Stimulated activated CD8-positive, alpha-beta memory T cell treated with anti-CD3 and anti-CD28 coated beads, Interleukin-4, amount 100 ng/mL, for 1 hour (primary cell): ENCODE measurements at places on chromosomes 6 and 20.

DNA sequence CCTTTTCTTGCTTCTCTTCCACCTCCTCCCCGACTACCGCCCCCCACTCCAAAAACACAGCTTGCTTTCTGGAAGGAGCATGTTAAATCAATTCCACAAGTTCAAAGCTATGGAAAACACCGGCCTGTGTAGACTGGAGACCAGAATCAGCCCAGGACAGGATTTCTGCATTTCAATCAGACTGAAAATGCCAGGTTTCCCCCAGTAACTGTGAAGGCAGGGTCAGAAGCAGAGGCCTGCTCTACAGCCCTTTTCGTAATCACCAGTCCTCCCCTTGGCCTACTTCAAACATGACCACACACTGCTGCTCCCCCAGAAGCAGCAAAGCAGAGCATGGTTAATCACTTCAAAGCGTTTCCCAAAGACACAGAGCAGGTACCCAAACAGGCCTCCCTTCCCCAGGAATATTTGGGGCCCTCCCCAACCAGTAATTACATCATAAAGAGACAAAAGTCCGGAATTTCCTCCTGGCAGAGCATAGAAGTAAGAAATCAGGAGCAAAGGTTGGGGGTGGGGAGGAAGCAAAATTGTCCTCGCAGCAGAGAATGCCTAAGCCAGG is 38.4 kb downstream of the ZMYND8 start:
- DNase-seq: no peak

DNA sequence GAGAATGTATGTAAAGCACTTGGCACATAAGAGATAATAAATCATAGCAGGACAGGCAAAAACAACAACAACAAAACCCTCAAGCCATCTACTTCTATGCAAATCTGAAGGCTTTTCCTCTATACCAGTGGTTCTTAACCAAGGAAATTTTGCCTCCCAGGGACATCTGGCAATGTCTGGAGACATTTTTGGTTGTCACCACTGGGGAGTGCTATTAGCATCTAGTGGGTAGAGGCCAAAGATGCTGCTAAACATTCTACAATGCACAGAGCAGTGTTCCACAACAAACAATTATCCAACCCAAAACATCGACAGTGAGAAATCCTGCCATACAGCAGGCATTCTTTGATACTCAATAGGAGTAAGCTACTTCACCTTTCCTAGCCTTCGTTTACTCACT is 28.2 kb downstream of the NDRG3 start:
- no peak for DNase-seq

DNA sequence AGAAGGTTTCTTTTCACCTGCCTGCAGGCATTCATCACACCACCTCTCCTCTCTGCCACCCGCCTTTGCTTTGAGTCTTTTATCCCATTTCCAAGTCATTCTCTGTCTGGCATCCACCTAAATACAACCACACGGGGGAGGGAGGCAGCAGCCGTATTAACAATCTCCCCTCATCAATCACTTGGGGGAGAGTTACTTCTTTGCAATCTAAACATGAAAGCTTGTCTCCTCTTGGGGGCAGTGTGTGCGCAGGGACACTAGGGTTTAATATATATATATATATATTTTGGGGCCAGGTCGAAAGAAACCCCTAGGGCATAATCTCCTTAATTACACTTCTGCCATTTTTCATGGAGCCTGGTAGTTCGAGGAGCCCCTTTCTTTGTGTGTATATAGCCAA is 214.5 kb downstream of the TSHZ2 start:
- no peak for DNase-seq

DNA sequence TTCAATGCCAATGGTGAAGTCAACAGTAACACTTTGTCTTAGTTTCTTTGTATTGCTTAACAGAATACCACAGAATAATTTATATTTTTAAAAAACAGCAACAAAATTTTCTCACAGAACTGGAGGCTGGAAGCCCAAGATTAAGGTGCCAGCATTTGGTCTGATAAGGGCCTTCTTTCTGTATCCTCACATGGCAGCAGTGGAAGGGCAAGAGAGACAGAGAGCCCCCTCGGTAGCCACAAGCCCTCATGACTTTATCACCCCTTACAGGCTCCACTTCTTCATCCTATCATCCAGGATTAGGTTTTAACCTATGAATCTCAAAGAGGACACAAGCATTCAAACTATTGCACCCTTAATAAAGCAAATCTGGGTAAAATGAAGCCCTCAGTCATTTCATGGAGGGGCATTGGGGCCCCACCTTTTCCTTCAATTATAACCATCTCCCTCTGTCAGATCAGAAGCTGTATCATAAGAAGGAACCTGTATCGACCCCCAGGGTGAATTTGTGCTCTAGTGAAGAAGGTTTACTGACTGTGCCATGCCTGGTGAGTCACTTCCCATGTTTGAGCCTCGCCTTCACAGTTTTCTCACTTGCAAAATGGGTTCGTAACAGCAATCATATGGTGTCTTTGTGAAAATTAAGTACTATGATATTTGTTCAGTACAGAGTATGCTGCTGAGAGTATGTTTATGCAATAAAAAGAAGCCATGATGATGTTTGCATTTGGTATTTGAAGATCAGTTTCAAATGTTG is 178.2 kb downstream of the LRFN2 start:
- no peak for DNase-seq

DNA sequence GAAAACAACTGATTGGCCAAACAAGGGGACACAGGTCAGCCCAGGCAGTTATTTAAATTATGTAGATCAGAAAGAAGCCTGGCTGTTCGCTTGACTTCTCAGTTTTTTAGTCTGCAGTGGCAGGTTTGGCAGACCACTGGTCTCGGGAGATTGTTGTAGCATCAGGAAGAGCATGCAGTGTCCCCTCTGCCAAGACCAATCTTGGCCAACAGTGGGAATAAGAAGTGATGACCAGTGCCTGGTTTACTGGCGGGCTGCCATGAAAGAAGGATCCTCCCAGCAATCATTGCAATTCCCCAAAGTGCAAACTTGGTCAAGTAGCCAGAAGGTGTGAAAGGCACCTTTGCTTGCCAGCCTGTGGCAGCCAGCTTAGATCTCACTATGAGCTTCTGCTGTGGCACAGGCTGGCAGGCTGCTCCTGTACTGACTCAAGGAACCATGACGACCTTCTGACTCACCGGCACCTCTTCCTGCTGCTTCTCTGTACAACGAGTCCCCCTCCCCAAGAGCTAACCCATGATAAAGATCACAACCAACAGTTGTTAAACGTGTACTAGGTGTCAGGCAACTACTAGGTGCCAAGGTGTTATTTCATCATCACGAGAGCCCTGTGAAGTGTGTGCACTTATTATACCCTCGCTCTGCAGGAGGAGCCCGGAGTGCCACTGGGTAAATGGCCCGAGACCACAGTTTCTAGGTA is 76.8 kb upstream of the DUSP22 start:
- no peak for DNase-seq

- DNase-seq: no peak
These were observed 157.2 kb downstream of the CDH26 start for GRCh38 chr20:60115451-60115850.

DNA sequence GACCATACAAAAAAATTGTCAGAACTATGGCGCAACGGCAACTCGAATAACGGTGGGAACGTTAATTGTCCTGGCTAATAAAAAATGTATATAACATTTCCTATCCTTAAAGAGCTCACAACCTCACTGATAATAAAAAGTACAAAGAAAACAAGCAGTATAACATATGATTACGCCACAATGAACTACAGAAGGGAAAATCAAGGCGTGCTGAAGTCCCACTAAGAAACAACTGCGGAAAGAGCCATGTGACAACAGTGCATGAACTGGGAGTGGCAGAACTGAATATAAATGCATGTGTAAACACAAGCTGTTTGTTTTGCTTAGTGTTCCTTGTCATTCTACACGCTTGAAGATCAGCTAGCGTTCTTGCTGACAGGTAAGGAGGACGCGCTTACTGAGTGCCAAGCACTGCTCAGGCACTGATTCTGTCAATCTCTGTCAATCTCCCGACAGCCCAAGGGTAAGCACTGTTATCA is 466 bp upstream of the PSMB1 start:
- no peak for DNase-seq

DNA sequence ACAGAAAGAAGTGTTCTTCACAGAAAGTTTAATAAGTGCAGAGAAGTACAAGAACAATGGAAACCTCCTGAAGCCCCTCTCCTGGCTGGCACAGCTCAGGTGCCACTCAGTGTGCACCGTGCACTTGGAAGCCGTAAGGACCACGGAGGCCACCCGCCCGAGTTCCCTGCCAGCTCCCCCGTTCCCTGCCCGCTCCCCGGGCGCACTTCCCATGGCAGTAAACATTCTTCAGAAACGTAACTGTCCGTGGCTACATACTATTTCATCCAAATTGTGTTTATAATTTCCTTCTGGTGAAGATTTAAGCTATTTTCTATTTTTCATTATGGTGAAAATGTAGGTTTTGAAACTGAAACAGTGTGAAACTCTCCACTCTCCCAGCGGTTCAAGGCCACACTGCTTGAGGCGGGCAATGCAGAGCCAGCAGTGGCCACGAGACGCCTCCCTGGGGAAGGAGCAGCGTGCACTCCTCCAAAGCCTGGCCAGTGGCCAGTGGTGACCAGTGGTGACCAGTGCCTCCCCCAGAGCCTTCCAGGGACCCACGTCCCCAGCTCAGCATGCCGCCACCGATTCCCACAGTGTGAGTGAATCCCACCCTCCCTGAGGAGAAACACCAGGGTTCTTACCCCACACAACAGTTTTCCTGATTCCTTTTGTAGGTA is 46.4 kb downstream of the TAF4 start:
- no peak for DNase-seq

GRCh38 chr6:126665551-126665950 is 325.6 kb downstream of the CENPW start:
- DNase-seq: no peak

- no peak for DNase-seq
These were observed 141.5 kb upstream of the PDE7B start for GRCh38 chr6:135710042-135710441.

DNA sequence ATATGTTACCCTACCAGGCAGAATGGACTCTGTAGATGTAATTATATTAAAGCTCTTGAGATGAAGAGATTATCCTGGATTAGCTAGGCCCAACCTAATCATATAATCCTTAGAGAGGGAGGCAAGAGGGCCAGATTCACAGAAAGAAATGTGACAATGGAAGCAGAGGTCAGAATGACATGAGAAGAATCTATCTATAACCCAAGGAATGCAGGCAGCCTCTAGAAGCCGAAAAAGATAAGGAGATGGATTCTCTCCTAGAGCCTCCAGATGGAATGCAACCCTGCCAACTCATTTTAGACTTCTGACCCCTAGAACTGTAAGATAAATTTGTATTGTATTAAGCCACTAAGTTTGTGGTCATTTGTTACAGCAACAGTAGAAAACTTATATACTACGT is 12.3 kb downstream of the PXT1 start:
- DNase-seq: no peak

GRCh38 chr6:25930532-25931410 is at the start of gene SLC17A2:
SLC17A2 (minus strand) TSS chr6:25930691; CDS start chr6:25925796, 4,895 bp downstream.
- no peak for DNase-seq

DNA sequence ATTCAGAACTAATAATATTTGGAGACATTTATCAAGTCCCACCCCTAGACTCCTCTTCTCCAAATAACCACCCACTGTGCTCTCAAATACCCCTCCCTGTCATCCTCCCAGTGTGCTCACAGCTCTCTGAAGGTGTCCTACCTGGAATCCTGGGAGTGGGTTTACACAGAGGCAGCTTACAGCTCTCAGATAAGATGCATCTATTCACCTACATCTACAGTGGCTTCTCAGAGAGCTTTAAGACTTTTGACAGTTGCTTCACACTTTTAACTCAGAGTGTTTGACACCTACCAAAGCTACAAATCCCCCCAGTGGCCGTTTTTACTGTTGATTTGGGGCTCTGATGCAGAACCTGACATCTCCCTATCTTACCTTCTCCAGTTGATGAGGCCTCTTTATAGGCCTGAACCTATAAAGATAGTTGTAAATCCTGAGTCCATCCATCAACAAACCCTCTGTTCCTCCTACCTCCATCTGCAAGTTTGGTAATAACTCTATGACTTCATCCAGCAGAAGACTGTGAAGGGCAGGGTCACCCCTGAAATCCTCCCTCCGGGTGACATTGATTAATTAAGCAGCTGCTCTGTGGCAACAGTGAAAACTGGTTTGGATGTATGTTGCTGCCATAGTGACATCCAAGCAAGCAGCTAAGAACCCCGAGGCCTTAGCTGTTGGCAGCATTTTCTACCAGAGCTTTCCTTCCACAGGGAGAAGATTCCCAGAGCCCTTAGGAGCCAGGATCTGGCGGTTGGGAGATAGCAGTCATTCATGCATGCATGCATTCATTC is 226.1 kb upstream of the RREB1 start:
- no peak for DNase-seq

- DNase-seq: no peak
These were observed 134.1 kb downstream of the FAM83B start for GRCh38 chr6:54980511-54981275.

DNA sequence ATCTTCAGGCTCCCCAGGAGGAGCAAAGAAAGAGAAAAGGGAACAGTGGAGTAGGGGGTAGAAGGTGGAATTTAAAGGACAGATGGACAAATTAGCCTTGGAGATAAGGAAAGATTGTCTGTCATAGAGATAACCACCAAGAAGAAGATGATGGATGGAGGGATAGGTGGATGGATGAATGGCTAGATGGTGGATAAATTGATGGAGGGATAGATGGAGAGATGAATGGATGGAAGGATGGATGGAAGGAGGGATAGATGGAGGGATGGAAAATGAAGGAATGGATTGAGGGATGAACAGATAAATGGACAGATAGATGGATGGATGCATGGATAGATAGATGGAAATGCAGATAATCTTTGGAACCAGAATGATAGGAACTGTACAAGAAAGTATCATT is 102.8 kb downstream of the TNFAIP3 start:
- no peak for DNase-seq

DNA sequence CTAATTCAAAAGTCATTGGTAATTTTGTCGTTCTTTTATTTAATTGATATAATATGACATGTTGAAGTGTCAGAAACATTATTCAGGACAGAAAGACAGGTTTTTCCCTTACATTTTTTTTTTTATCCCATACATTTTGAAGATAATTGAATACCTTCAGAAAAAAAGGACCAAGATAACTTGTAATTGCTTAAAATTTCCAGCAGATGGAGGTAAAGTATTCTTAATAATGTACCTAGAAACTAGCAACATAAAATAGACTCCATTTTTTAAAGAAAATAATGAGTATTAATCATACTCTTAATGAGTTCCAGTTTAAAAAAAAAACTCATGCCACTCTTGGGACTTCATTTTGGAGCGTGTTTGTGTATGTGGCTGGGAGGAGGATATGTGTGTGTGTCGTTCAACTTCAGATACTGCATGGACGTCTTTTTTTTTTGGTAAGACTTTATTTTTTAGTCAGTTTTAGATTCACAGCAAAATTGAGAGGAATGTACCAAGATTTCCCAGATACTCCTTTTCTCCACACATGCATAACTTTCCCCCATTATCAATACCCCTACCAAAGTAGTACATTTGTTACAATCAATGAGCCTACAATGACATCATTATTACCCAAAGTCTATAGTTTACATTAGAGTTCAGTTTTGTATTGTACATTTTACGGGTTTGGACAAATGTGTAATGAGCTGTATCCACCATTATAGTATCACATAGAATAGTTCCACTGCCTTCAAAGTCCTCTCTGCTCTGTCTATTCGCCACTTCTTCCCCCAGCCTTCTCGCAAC is 79.4 kb downstream of the ROS1 start:
- no peak for DNase-seq

GRCh38 chr20:40868551-40869217 is 159.9 kb upstream of the TOP1 start:
- DNase-seq: no peak

- peak; percentile 17 for DNase-seq
These were observed 49.3 kb upstream of the MYL9 start for GRCh38 chr20:36491901-36492617.

- DNase-seq: no peak
These were observed 190.8 kb upstream of the BMP2 start for GRCh38 chr20:6576726-6577125.

- no peak for DNase-seq
These were observed 36.1 kb downstream of the CRYBG1 start for GRCh38 chr6:106396426-106397220.
